Stimulated activated CD8-positive, alpha-beta memory T cell treated with anti-CD3 and anti-CD28 coated beads, Interleukin-4, amount 100 ng/mL, for 48 hours (primary cell): ENCODE measurements at places on chromosomes 16 and 17.

GRCh38 chr16:180101-180675, at the start of gene HBQ1:
Gene HBQ1 (plus strand): TSS chr16:180459. CDS start chr16:180487, 28 bp downstream.
- peak; percentile 73 for DNase-seq

DNA sequence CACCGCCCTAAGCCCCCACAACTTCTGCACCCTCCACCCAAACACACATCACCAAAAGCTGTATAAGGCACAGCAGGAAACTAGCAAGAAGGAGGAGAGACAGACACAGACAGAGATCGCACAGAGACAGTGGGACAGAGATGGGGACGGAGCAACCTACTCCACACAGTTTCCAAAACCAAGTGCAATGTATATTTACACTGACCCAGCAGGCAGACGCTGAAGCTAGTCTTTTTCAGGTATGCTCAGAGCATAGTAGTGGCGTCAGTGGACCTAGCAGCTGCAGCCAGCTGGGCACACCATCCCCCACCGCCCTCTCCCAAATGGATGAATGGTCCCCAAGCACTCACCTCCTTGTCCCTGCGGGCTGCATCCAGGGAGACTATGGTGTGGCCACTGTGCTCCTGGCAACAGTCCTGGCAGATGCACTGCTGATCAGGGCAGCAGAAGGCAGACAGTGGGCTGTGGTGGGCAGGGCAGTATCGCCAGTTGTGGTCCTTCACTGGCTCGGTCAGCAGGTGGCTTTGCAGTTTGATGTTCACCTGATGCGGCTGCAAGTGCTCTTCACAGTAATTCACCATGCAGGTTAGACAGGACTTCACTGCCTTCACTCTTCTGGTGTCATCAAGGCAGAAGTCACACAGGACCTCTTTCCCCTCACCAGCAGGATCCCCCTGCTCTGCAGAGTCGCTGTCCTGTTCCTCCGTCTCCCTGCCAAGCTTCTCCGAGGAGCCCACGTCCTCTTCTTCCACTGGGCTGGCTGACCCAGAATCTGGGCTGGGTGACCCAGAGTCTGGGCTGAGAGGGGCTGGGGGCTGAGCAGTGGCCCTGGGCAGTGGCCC, 31.5 kb upstream of the FBXW10B start:
- no peak for DNase-seq

- peak; percentile 47 for DNase-seq
Measured at GRCh38 chr17:27218719-27219488, 75.0 kb upstream of the WSB1 start.

GRCh38 chr16:14652726-14653125, 20.0 kb downstream of the BFAR start:
- DNase-seq = no peak

GRCh38 chr16:57609541-57610401, 18.7 kb upstream of the ADGRG1 start:
- DNase-seq = peak; percentile 86

- DNase-seq = peak; percentile 80
Measured at GRCh38 chr17:40443196-40443987, at the start of gene IGFBP4. Gene IGFBP4 (plus strand): TSS chr17:40443450. CDS start chr17:40443736, 286 bp downstream.

DNA sequence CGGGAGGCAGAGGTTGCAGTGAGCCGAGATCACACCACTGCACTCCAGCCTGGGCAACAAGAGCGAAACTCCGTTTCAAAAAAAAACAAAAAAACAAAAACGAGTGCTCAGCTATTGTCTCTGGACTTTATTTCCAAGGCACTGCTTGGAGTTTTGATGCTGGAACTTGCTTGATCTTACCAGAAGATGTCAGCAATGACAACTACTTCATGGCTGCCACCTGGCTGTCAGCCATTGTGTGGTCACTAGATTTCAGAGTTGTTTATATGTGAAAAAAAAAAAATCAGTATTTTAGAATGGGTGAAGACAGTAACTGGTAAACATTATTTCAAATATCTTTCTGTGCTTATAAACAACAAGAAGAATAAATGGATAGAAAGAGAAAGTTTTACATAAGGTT, 26.3 kb upstream of the OR4D1 start:
- DNase-seq = peak; percentile 30

DNA sequence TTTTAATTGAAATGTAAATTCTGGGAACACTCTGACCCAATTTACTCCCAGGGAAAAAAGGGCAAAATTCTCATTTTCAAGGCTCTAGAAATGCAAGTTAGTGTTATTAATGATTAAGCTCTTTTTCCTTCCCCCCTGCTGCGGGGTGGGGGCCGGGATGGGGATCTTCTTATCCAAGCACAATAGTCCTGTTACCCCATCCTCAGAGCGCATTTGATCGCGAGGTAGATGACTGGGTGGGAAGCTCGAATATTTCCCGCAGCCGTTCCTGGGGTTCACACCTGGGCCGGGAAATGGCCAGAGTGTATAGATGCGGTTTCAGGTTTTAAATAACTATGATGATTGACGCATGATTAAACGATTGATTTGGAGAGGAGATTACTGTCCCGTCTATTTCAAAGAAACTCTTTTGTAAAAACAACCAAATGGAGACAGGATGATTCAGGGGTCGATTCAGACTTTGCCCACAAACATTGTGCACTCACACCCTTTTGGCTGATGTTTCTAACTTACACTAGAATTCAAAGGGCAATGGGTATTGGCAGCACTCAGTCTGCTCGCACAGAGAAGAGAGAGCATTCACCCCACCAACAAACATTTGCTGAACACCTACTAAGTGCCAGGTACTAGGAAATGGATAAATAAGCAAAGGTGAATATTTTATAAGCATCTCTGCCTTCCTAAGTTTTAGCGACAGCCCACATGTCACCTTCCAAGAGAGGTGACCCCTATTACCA, 55.0 kb downstream of the SALL1 start:
- DNase-seq = no peak

DNA sequence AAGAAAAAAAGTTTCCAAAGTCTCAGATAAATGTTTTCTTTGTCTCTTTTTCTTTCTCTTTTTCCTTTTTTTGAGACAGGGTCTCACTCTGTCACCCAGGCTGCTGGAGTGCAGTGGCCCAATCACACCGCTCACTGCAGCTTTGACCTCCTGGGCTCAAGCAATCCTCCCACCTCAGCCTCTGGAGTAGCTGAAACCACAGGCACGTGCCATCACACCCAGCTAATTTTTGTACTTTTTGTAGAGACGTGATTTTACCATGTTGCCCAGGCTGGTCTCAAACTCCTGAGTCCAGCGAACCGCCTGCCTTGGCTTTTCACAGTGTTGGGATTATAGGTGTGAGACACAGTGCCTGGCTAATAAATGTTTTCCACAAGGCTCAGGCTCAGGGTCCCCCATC, 53.3 kb upstream of the KSR1 start:
- DNase-seq = no peak

- DNase-seq = no peak
Measured at GRCh38 chr16:29819506-29819905, 756 bp upstream of the MVP start.

DNA sequence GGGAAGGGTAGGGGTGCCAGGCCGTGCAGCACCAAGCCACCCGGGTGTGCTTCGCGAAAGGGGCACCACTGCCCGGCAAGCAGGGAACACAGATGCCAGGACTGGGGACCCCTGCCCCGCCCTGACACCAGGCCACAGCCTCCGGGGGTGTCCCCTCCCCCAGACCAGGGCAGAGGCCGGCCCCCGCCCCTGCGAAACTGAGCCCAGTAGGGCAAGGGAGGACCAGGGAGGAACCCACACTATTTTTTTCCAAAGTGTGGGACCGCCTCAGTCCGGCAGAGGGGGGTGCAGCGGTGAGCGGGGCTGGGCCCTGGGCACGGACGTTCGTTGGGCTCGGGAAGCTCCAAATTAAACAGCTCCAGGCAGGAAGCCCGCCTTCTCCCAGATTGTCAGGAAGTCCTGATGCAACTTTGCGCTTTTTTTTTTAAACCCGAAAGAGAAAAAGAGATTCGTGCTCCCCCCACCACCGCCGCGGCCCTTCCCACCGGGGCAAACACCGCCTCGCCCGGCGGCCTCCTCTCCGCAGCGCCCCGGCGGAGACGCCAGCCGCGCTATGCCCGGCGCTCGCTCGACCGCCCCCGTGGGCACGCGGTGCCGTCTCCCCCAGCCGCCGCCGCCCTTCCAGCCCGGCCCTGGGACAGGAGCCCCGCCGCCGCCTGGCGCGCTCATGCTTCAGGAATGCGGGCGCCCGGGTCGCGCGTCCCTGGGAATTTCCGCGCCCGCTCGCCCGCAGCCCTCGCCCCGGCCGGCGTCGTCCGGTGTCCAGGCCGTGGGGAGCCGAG, 755 bp downstream of the PIEZO1 start:
- DNase-seq = peak; percentile 71

- DNase-seq = no peak
Measured at GRCh38 chr17:73343168-73343634, 31.4 kb upstream of the CDC42EP4 start.

GRCh38 chr17:52995147-52995546, 827.6 kb upstream of the KIF2B start:
- DNase-seq = no peak

- no peak for DNase-seq
Measured at GRCh38 chr16:47873434-47873833, 282.4 kb downstream of the ABCC12 start.

- no peak for DNase-seq
Measured at GRCh38 chr17:80372922-80373570, 41.9 kb upstream of the ENDOV start.

DNA sequence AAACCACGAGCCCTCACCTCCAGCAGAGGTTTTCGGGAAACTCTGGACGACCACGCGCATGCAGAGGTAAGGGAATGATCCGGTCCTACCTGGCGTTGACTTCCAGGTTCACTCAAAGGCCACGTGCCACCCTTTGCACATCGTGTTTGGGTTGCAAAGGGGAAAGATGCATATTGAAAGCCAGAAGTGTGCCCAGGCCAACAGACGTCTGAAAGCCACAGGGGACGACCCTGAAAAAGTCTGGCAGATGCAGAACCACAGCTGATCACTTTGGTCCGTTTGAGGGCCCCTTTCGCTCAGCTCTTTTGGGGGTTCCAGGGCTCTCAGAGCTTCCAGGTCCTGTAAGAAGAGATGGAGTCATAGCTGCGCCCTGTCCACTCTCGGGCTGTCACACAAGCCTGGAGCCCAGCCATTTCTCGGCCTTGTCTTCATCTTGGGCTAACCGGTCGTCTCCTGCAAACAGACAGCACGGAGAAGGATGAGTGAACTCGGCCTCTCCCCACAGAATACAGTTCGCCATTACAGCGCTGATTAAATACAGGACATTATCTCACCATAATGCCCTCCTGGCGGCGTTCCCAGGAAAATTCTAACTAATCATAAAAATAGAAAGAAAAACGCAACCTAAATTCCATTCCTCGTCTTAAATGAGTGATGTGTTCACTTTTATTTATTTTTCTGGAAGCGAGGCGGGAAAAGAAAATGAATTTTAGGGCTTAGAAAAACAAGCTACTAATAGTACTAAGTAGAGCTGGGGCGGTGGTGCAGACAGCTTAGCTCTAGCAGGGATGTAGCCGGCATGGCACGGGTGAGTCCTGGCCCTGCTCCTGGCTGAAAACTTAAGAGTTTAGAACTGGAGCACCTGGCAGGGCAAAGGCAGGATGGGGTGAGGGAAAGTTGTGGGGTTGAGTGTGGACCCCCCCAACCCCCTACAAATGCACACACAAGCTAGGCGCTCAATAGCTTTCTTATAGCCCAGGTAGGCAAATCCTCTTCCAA, 45.5 kb upstream of the ZFHX3 start:
- no peak for DNase-seq

DNA sequence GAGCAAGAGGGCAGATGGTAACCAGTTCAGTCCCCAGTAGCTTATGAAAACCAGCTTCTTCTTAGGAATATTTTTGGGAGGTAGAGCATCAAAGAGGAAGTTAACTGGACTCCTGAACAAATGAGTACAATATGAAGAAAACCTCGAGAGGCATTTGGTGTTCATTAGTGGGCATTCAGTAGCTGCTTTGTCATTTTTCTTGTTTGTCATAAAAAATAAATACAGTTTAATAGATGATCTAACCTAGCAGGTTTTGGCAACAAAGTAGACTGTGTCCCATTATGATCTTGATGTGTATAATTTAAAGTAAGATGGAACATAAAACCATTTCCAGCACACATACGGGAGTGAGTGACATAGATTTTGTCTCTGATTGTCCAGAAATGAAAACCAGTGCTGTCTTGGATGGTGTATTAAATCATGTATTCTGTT, 173.1 kb downstream of the HS3ST3A1 start:
- DNase-seq = no peak

DNA sequence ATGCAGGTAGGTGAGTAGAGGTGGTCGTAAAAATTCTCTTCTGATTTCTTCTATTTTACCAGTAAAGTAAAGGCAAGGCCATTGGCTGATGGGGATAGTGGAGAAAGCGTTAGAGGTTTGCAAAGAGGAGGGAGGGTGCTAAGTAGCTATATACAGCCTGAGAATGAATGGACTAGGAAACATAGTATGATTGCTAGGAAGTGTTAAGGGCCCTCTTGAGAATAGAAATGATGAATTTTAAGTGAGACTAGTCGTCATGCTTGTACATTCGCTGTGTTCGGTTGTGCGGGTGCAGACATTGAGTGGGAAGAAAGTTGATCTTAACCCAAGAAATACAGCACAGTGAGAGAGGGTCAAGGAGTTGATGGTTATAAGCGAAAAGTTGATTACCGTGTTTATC, 7.2 kb upstream of the HS3ST2 start:
- DNase-seq = no peak

DNA sequence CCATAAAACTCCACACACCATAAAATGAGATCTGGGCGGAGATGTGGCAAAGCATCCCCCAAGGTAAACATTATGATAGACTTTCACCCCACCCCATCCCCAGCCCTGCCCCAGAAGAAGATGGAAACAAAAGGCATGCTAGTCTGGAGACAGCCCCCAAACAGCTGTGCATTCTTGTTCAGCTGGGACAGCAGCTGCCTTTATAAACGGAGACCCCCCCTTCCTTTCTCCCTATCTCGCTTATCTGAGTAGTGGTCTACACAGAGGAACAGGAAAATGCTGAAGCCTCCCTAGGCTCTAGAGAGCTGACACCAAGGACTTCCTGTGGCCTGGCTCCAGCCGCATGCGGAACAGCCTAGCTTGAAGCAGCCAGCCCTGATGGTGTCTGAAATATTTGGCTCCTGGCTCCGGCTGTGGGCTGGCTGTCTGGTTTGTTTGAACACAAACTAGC, 190.3 kb upstream of the ANKFN1 start:
- DNase-seq = no peak

DNA sequence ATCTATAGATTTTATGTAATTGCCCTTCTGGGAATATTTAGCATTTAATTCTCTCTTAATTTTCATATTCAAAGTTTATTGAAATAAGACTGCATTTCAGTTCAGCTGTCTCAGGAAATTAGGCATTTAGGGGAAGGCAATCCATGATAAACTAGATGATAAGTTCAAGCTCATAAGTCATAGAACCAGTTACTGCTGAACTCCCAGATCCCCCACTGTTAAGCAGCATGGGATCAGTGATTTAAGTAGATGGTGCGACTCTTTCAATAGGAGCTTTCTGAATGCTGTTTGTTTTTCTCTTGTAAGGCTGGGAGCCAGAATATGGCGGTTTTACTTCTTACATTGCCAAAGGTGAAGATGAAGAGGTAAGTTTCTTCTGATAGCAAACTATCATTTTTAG, 23.8 kb downstream of the OGFOD1 start:
- DNase-seq = no peak

GRCh38 chr16:19589771-19590302, 34.3 kb downstream of the VPS35L start:
- no peak for DNase-seq

DNA sequence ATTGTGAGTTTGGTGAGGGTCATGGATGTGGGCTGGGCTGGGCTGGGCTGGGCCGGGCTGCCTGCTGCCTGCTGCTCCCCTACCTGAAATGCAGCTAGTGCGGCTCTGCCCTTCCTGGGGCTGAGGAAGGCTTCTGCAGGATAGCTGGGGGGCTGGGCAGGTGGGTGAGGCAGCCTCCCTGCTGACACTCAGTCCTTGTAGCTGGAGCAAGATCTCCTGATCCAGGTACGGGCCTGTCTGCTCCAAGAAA, 4.7 kb downstream of the RPL13 start:
- no peak for DNase-seq

- no peak for DNase-seq
Measured at GRCh38 chr17:44230140-44230539, 10.7 kb upstream of the UBTF start.
